Activated B cell treated with CpG ODN at 0.5 μM for 24 hours (primary cell): ENCODE measurements at places on chromosomes 1 and 21. TPM values are rescaled to one million over a fixed set of nuclear protein-coding genes. Genes with fewer than 3 reads are reported as not detected.

SPRR1A gene
- not detected in 2 replicates for total RNA-seq

DCST2 gene
- total RNA-seq, result 1.0 TPM in 1 of 2 replicates, not detected in the other

TSSK3 gene
- total RNA-seq, result 3.5 and 6.1 TPM in 2 replicates

MEX3A gene
- 0.39 and 0.47 TPM in 2 replicates for total RNA-seq

SHISA4 gene
- total RNA-seq, result 0.24 and 0.35 TPM in 2 replicates

BTBD8 gene
- 0.46 and 0.51 TPM in 2 replicates for total RNA-seq

STX12 gene
- total RNA-seq, result 33.5 and 42.4 TPM in 2 replicates

NMNAT2 gene
- total RNA-seq, result not detected in 2 replicates

FAM229A gene
- 7.6 and 11.7 TPM in 2 replicates for total RNA-seq

BACE2 gene
- total RNA-seq, result 13.0 and 17.1 TPM in 2 replicates

KCNK2 gene
- total RNA-seq, result not detected in 2 replicates

RPTN gene
- total RNA-seq, result not detected in 2 replicates

PRR9 gene
- not detected in 2 replicates for total RNA-seq

TPTE gene
- not detected in 2 replicates for total RNA-seq

CFHR4 gene
- total RNA-seq, result not detected in 2 replicates

MXRA8 gene
- 0.07 and 0.16 TPM in 2 replicates for total RNA-seq

FAM151A gene
- not detected in 2 replicates for total RNA-seq

C1orf53 gene
- total RNA-seq, result 0.81 and 1.2 TPM in 2 replicates

BSND gene
- 0.05 TPM in 1 of 2 replicates, not detected in the other for total RNA-seq

OR2T11 gene
- total RNA-seq, result 1.7 and 4.3 TPM in 2 replicates

MSH4 gene
- total RNA-seq, result 1.2 and 1.4 TPM in 2 replicates

BATF3 gene
- total RNA-seq, result 23.5 and 25.2 TPM in 2 replicates

DIPK1A gene
- 16.0 and 16.7 TPM in 2 replicates for total RNA-seq

SLC16A4 gene
- total RNA-seq, result 0.89 and 1.3 TPM in 2 replicates

TMOD4 gene
- total RNA-seq, result 3.8 and 4.4 TPM in 2 replicates

TPM3 gene
- 466 and 509 TPM in 2 replicates for total RNA-seq

KIF1B gene
- 5.9 and 7.2 TPM in 2 replicates for total RNA-seq
